Tibial artery (tissue), 4 donors: ENCODE measurements at places on chromosomes 12 and 14.

DNA sequence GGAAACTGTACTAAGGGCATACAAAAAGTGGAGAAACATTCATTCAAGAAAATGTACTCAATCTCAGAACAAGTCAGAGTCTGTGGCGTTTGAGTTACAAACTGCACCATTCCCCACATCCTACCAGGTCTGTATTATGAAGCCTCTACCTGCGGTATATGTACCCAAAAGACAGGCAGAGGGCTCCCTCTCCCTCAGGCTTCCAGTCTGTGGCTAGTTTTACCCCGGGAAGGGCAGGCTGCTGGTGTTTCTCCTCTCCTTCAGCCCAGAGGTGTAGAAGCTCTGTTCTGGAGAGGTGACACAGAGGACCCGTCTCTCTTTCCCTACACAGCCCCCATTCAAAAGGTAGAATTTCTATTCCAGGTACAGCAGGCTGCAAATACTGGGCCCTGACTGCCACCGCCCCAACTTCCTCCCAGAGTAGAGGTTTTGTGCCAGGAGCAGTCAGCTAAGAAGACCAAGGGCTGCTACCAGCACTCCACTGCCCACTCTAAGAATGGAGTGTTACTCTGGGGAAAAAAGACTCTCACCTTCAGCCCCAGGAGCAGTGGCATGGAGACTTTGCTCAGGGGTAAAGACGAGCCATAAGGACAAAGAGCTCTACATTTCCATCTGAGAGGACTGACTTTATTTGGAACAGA lies 39.4 kb downstream of the PARP11 start:
- no peak for DNase-seq

DNA sequence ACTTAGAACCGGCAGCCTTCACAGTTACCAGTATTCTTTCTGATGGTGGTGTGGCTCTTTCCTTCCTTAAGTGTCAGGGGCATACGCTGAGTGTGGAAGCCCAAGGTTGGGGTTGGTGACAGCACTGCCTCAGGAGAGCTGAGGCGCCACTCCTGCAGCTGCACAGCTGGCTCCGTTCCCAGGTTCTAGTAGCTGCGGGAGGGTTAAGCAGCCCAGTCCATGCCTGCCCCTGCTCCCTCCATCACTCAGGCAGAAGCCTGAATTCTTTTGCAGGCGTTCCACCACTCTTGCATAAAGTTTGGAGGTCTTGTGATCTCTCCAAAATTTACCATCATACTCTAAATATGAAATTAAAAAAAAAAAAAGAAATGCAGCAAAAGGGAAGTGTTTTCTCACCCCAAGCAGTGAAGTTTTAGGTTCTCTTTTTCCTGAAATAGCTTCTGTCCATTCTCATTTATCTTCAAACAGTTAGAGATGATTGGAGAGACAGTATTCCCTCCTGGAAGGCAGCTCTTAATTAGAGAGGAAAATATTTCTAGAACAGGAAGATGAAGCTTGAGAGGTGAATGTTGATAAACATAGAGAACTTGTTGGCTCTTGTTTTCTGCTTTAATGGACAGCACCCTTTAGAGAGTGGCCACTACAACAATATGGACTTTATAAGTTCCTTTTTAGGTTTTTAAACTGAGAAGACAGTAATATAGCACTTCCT lies 136.1 kb downstream of the FGD4 start:
- DNase-seq = peak; percentile 81

DNA sequence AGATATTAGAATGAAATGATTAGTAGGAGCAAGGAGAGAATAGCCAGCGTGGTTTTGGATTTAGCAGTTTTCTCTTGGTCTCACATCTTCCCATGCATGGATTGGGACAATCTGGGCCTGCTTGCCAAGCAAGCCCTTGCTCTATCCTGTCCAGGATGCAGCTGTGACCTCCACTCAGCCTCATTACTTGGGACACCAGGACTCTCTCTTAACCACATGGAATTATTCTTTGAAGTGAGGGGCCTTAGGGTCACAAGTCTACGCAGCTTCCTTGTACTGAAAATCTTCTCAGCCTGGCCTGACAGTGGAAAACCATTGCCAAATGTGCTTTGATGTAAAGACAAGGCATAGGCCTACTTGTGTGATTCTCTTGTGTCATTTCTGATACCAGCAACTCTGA lies 28.0 kb upstream of the DCN start:
- no peak for DNase-seq

DNA sequence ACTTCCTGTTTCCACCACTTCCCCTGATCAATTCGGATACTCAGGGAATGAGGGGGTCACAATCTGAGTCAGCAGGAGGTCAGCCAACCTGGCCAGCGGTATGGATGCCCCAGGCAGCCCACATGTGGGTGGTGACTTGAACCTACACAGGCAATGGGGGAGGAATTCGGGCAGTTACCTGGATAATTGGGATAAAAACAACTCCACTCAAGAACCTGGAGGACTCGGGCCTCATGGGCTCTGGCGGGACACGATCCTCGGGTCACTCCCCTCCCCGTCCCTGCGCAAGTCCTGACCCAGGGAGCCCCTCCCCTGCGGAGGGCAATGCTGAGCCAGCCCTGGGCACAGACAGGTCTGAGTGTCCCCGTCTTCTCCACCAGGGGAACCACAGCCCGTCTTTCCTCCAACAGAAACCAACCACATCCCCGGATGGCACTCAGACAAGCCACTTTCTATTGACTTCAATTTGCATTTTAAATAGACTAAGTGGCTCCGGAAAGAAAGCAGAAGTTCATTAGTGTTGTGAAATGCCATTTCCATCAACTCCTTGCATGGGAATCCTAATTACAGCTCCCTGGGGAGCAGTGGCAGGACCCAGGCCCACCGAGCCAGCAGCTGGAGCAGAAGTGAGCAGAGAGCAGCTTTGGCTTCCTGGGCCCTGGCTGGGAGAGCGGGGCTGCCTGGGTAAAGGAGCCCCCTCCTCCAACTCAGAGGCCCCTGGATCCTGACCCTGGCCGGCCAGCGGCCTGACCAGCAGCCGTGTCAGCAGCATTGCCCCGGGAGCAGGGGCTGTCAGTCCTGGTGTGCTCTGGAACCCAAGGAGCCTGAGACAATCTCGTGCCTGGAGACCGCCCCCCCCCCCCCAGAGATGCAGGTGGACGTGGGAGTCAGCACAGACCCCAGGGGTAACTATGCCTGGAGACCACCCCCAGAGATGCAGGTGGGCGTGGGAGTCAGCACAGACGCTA lies 374.1 kb downstream of the ADGRD1 start:
- DNase-seq = no peak

DNA sequence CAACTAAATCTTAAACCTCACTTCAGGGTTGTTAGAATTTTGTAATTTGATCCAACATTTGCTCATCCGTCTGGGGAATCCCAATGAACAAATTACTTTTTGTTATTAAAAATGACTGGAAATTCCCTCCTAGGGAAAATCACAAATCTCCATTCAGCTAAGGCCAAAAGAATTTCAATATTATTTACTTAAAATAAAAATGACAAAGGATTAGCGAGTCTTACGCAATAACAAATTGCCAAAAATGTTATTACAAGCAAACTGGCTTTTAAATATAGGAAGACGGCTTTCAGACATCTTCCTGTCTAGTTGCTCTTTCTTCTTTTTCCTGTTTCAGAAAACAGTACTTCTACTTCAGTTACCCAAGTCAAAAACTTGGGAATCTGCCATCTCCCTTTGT lies 92.4 kb upstream of the TSPAN8 start:
- no peak for DNase-seq
